Smooth muscle cell of the coronary artery (primary cell): ENCODE measurements at places on chromosomes 1 and 21. TPM values are rescaled to one million over a fixed set of nuclear protein-coding genes. Genes with fewer than 3 reads are reported as not detected.

The LRRC40 gene
- total RNA-seq: 6.4 and 18.3 TPM in 2 replicates

The GSTM5 gene
- total RNA-seq: 0.60 and 9.0 TPM in 2 replicates

The DYNLT5 gene
- total RNA-seq: 0.15 and 0.23 TPM in 2 replicates

The GABRD gene
- total RNA-seq: 0.12 TPM in 1 of 2 replicates, not detected in the other

The ZNF648 gene
- total RNA-seq: not detected in 2 replicates
